Left renal cortex interstitium (tissue), 4 donors: ENCODE measurements at places on chromosomes 6 and 20.

DNA sequence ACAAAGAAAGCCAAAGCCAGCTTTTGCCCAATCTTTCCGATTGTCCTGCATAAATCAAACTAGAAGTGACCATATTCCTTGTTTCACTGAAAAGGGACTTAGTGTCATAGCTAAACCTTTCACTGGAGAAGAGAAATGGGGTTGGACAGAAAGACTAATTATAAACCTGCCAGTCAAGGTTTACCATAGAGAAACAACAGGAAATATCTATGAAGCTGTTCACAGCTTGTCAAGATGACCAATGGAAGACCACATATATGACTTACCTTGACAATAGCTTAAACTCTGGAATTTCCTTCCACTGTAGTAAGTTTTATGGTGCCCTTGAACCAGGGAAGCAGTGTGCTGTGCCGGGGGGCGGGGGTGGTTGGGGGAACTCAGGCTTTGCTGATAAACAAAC is 107.7 kb upstream of the PHACTR1 start:
- no peak for DNase-seq

DNA sequence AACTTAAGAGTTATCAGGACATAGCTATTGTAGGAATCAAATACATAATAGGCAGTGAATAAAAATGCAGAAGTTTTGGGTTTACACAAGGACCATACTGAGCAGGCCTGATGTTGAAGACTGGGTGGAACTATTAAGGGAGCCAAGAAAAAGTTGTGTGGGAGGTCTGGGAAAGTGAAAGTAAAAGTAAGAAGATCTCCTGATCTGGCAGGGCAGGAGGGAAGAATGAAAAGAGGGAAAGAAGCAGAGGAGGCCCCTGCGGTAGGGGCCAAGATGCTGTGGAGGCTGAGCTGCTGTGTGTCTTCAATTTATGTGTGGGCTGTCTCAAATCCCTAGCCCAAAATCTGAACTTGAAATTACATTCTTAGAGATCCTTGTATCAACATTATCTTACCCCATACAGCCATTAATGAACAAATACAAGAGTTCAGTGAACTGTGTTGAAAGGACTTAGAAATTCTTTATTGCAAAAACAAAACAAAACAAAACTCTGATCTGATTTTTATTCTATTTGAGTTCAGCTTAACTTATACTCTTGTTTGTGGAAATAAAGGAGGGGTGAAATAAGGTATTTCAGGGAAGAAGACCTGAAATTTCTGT is 1183.8 kb downstream of the HACE1 start:
- DNase-seq: no peak

DNA sequence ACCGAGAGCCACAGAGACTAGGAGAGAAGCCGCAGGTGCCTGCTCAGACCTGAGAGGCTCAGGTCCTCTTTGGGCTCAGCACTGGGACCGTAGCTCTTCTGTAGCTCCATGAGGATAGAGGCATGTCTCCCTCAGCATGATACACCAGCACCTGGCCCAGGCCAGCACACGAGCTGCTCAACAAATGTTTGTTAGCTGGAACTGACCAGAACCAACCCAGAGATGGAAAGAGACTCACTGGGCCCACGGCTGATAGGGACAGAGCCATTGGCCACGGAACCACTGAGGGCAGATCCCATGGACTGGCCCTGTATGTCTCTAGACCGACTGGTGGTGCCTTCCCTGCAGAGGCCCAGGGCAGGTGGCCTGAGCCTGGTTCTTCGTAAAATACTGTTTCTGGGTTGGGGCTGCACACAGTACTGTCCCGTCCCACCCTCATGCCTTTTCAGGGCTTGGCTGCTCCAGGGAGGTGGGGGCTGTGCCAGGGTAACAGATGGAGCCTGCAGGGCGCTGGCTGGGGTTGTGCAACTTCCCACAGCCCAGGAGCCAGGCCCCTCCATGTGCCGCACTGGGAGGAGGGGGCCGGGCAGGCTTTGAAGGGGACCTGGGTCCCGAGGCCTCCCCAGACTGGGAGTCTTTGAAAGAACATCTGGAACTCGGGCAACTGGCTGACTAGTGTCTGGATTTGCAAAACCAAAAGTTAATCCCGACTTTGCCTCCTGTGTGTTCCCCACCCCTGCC is 5.2 kb downstream of the C20orf204 start:
- no peak for DNase-seq

GRCh38 chr20:42576167-42576566 is 613.5 kb downstream of the PTPRT start:
- DNase-seq: no peak

DNA sequence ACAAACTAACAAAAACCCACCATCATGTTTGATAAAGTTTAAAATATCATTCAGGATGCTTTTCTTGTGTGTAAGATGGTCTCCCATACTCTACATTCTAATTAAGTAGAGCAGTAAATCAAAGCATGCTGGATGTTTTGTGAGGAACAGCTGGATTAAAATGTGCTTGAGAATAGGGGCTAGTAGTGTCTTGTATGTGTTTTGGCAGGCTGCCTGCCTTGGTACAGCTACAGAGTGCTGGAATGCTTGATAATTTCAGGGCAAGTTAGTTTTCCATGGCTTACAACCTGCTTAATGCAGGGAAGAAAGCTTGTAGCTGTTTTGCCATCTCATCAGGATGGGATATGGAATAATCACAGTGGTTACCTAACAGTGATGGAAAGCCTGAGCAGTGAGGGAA is 636.6 kb upstream of the MMS22L start:
- DNase-seq: no peak

GRCh38 chr6:84912472-84913322 is 148.3 kb upstream of the TBX18 start:
- no peak for DNase-seq

DNA sequence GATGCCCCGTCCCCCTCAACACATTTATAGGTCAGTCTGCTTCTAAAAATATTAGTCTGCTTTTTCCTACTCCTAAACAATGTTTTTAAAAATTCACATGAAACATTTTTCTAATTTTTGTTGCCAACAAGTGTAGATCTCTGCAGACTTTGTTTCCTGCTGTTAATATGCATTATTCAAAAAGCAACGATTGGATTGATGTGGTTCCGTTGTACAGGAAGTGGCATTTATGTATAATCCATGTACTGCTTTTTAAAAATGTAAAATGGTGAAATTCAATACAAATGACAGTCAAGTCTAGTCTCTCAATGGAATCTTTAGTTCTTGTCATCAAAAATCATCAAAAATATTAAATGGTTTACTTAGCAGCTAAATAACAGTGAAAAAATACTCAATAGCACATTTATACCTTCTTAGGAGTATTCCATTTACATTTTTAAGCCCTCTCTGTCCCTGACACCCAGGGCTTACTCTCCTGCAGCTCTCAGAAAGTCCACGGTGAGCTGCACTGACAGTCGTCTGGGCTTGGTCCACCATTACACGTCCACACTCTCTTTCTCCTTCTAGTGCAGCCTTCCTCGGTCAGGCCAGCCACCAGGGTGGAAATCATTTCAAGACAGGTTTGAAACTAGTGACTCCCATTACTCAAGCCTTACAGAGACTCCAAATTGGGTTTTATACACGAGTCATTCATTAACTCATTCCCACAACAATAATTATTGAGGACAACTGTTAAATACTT is 211.5 kb downstream of the TMEM200A start:
- DNase-seq: no peak

DNA sequence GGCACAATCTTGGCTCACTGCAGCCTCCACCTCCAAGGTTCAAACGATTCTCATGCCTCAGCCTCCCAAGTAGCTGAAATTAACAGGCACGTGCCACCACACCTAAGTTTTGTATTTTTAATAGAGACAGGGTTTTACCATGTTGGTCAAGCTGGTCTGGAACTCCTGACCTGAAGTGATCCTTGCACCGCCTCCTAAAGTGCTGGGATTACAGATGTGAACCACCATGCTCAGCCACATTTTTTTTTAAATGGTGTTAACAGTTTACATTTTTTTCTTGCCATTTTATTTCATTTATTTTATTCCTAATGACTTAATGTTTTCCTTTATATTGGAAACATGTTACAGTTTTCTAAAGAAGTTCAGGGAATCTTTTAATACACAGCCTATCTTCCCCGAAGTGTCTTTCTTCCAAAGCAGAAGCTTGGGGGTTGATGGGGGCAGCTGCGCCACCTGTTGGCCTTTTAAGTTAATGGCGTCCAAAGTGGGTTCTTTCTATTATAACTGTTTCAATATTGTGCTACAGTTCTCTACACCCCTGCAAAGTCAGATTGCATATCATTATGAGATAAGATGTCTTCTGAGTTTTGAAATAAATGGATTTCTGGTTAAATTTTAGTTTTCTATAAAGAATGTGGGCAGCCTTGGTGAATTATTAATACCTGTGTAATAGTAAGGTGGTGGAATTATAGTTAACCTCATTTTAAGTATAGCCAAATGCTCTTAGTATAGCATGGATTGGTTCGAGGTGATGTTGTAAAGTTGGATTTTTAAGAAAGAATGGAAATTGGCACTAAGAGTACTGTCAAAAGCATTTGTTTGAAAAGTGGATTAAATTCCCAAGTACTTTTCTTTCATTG is 42.0 kb upstream of the PLCG1 start:
- DNase-seq: no peak

DNA sequence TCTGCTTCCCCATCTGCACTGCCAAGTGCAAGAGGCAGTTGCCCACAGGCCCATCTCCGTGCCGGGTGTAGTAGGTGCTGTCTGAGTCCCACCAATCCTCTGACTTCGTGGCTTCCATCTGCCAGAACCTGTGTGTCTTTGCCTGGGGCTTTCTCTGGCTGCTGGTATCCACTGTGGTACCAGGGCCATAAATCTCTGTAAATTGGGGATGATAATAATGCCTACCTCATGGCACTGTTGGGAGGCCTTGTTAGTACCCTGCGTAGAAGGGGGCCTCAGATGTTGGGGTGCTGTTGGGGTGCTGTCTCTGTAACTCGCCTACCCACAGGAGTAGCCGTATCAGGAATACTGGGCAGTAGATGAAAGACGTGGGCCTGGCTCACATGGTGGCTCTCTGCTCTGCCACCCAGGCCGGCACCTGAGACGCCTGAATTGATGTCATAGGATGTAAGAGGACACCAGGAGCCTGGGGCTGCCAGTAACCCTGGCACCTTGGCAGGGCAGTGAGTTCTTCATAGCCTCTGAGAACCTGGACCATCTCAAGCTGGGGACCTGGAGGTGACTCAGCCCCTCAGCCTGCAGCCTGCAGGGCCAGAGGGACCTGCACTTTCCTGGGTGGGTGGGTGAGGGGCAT is 94.1 kb upstream of the RNF24 start:
- no peak for DNase-seq

DNA sequence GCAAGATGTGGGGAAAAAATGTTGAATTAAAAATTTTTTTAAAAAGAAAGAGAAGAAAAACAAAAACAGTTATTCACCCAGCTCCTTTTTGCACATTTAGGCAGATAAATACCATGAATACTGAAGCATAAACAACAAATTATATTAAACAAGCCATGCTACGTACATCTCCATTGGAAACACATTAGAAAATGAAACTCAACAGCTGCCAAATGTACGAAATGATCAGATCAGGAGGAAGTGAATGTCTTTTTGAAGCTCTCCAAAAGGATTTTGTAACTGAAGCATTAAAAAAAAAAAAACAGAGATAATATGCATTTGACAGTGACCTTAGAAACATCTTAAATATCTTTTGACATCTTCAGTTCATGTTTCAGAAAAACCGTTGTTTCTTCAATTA is 56.7 kb downstream of the CD83 start:
- DNase-seq: no peak

GRCh38 chr6:109103942-109104341 is 8.6 kb downstream of the CEP57L1 start:
- DNase-seq: no peak

DNA sequence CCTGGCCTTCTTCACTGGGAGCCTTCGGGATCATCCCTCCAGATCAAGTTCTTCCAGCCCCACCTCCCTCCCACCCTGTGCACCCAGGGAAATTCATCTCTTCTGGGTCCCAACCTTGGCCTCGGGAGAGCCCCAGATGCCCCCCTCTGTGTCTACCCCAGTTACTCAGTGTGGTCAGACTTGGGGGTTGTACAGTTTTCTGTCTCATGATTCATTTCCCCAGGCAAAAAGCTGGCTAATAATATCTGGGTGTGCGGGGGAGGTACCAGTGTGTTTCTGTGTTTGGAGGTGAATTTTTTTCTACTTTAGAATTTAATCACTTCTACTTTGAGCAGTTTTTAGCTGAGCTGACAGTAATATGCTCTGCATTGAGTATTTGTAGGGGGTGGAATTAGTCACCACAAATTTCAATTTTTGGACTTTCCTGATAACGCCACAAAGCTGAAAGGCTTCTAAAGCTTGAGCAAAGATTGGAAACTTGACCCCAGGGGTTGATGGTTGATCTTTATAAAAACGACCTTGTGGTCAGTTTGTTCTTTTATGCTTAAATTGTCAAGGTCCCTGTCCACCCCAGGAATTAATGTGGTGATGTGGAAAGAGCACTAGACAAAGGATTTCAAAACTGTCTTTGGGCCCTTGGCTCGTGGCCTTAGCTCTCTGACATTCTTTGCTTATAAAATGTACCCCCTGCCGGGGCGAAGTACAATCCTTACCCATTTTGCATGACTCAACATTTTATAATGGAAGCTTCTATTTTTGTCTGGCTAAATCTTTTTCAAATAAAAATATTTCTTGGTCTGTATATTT is 284.7 kb upstream of the TAB2 start:
- no peak for DNase-seq

DNA sequence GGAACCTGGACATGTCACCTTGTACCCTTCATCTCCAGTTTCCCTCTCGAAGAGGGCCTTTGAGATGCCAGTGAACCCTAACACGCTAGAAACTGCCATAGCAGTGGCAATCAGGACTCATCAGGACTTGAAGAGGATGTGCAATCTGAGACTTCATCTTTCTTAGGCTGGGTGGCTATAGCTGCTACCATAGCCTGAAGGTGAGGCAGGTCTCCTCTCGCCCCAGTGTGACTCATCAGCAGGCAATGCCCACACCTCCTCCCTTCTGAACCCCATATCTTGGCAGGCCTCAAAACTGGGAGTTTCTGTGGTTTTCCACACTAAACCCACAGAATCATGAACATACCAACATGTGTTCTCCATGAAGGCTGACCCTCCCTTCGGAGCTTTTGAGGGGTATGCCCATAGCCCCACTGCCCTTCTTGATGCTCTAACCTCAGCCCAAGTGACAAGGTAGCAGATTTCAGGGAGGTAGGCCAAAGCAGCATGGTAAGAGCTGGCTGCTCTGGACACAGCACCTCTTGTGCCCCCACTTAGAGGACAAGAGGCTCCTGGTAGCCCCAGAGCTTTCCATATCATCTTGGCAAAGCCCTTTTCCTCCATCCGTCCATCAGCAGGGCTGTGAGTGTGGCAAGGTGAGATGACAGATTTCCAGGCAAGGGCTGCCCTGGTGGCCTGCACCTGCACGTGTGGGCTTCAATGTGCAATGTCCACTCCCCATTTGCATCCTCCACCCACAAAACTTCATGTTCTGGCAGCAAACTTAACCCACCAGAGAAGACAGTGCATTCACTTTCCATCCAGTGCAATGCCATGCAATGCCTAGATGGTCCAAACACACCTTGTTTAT is 2.6 kb downstream of the BLCAP start:
- DNase-seq: no peak

DNA sequence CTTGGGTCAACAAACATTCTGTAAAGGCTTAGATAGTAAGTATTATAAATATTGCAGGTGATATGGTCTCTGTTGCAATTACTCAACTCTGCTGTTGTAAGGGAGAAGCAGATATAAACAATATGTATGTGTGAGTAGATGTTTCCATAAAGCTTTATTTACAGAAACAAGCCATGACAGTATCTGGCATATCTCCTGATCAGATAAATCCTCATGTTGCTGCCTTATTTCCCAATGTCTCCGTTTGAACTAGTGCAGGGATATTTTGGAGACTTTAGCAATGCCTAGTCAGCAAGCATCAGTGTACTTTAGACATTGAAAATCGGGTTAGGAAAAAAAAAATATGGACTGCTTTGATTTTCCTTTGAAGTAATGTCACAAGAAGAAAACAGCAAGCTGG is 96.1 kb downstream of the LAMA2 start:
- DNase-seq: no peak

GRCh38 chr20:31691646-31692275 is 30.9 kb downstream of the BCL2L1 start:
- no peak for DNase-seq
